Urothelium cell line (cell line): ENCODE measurements at places on chromosomes 7 and 10.

DNA sequence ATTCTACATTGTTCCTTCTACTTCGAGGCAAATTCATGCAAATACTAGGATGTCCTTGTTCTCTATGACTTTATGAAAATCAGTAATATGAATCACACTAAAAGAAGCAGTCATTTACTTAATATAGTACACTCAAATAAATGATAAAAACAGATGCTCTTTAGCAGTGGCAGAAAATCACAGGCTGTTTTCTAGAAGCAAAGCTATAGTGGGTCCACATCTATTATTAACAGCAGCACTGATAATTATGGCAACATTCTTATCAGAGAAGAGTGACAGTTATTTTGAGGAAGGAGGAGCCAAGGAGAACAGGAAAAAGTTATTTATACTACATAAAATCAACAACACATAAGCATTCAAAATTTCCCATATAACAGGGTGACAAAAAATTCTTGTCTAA, 16.5 kb downstream of the KIF5B start:
- no peak for DNase-seq

- DNase-seq: no peak
These were observed 453.7 kb upstream of the LRRN3 start for GRCh38 chr7:110637252-110637651.

DNA sequence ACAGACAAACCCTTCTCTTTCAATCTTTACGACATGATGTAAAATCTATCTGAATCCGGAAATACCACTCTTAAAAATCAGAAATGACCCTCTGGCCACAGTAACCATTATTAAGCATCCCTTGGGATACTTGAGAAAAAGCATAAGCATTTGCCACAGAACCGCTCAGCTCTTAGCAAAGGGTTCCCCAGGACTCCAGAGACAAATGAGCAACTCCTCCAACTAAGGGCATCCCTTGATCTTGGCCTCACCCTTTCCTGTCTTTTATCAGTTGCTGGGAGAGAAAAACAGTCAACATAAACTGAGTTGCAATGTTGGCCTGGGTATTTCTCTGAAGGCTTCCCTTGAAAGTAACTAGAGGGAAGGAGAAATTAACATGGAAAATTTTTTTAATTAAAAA, 3.5 kb downstream of the PDLIM1 start:
- no peak for DNase-seq

DNA sequence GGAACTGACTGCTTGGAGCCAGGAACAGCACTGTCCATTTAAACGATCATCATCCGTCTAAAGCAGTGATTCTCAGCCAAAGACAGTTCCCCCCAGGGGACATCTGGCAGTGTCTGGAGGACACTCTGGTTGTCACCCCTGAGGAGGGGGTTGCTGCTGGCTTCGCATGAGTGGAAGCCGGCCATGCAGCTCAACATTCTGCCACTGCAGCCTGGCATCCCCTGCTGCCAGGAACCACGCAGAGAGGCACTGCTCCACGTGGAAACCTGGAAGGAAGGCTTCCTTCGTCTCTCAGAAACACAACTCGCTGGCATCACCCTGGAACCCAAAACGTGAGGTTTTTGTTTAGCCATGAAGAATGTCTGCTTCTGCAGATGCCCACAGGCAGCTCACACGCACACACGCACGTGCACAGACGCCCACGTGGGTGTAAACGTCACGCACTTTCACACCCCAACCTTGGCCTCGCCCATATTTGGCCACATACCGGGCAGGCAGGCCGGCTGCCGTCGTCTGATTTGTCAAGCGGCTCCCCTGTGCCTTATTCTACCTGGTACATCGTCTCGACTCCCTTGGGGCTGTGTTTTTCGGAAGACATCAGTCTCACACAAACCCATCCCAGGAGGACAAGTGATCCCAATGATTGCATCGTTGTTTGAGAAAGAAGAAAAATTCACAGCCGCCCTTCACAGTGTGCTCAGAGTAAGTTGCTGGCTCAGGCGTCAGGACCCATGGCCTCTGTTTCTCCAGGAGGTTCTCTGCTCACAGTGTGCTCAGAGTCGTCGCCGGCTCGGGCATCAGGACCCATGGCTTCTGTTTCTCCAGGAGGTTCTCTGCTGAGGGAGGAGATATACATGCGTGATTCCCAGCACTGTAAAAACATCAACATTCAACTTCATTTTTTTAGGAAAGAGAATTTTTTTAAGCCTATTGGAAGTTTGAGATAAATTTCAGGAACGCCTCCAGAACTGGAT, 127.2 kb upstream of the PPP2R2D start:
- DNase-seq: no peak

GRCh38 chr7:68362745-68363518, 1235.3 kb upstream of the AUTS2 start:
- DNase-seq: no peak

DNA sequence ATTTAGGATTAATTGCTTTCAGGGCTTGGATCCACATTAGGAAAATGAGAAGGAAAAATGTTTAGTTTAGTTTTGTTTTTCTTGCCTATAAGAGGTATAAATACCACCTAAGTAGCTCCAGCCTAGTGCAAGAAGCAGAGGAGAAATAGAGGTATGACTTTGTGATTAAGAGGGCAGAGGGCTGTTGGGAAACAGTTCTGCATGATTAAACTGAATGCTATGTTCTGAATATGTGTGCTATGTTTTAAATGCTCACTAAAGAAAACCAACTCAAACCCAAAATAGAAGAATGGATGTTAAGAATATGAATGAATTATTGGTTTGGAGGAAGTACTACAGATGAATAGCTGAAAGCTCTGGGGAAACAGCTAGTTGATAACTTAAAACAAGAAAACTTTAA, 7.6 kb downstream of the CALCR start:
- DNase-seq: no peak

- DNase-seq: no peak
These were observed 7.8 kb downstream of the EBF3 start for GRCh38 chr10:129956286-129956670.

DNA sequence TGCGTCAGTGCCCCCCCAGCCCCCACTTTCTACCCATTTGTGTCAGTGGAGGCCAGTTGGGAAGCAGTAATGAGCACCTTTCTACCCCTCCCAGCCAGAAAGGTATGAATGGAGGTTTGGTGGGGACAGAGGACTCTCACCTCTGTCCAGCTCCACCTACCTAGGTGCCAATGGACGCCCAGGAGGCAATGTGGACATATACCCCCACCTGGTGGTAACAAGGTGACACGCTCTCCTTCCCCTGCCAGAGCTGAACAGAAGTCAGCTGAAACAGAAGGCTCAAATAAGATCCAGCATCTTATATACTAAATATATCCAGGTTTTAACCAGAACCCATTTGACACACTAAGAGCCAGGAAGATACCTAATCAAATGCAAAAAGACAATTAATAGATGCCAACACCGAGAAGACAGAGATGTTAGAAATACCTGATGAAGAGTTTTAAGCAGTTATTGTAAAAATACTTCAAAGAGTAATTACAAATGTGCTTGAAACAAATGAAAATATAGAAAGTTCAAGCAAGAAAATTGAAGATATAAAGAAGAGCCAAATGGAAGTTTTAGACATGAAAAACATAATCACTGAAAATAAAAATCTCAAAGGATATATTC, 18.4 kb upstream of the SORCS3 start:
- peak; percentile 68 for DNase-seq

GRCh38 chr10:25564351-25564750, 369.7 kb upstream of the MYO3A start:
- no peak for DNase-seq

GRCh38 chr10:122068844-122069243, 79.9 kb downstream of the TACC2 start:
- no peak for DNase-seq

- DNase-seq: no peak
These were observed 94.0 kb downstream of the CPED1 start for GRCh38 chr7:121082400-121083101.

- DNase-seq: no peak
These were observed 40.8 kb upstream of the CACNB2 start for GRCh38 chr10:18099415-18099814.

DNA sequence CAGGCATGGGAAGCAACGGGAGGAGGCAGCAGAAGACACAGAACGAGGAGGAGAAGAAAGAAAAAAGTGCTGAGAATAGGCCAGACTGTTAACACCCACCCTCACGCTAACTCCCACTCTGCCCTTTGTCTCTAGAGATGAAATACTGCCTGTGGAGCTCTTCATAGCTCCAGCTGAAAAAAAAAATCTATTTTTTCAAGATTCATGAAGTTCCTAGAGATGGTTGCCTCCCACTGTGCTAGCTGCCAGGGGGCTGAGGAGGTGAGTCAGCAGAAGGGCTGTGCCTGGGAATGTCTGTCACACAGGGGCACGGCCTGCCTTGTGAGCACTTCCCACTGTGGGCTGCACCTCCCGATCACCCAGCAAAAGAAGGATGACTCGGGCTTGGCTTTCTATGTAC, 144.5 kb downstream of the RNF216 start:
- DNase-seq: peak; percentile 84

GRCh38 chr10:68973975-68974374, 14.6 kb upstream of the KIFBP start:
- no peak for DNase-seq

GRCh38 chr7:129771201-129771927, 159.8 kb downstream of the NRF1 start:
- no peak for DNase-seq

- DNase-seq: no peak
These were observed 79.3 kb upstream of the SEC61G start for GRCh38 chr7:54838175-54838910.

DNA sequence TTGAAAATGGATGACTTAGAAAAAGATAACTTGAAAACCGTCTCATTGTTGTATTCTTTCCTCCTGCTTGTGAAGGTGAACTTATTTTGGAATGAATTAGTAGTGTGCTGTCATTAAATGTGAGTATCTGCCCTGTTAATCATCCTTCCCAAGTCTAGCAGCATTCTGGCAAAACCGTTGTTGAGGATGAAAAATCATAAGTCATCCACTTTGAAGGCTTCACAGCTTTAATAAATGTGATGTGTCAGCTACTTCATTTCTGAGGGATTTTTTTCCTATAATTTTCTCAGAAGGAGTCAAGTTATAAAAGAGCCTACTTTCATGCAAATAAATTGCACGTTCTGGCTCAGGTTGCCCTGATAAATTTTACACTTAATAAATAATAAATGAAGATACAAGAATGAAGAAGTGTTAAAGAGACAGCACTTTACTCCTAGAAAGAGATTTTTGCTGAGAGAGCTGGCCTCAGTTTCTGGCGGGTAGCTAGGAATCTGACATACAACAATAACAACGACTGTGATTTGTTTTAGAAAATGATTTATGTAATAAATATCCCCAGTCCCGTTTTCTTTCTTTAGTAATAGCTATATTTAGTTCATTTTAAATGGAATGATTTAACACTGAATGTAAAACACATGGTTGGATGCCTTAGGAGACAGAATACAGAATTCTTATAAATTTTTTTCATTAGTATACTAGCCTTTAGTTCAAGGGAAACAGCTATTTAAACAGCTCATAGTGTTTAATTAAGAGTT, 516.5 kb upstream of the KLF6 start:
- no peak for DNase-seq

DNA sequence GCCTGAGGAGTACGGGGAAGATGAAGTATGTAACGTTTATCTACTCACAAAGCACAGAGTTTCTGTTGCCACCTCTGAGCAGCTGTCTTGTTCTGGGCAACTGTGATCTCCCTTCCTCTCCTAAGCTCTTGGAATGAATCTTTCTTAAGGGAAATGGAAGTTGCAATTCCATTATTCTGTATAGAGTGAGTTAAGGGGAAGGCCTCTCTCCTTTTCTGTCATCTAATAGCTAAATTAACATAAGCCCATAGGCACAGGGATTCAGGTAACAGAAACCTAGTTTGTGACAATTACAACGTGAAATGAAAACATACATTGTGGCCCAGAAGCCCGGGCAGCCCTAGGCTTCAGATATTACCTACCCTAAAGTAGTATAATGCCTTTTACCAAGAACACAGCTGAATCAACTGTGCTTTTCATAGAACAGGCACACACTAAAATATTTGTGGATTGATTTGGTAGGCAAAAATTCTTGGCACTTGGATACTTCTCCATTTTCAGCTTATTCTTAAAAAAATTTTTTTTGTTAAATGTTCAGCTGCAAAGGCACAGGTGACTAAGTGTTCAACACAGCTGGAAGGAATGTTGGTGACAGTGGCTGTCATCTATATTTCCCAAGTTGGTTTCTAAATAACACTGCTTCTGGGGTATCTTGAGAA, 3.8 kb upstream of the PDCD4 start:
- DNase-seq: no peak

- DNase-seq: no peak
These were observed 64.2 kb downstream of the PWWP2B start for GRCh38 chr10:132461103-132461682.

DNA sequence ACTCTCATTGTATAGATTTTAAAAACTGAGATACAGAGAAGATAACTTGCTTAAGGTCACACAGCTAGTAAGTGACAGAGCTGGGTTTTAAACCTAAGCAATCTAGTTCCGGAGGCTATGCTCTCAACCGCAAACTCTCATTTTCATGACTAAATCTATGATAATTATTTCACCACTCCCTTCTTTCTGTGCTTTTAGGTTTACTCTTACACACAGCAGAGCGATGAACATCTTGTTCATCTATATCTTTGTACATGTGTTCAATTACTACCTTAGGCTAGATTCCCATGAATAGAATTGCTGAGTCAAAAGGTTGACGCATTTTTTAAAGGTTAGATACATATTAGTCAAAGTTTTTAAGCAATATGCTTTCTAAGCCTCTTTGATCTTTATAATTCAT, 154.8 kb downstream of the CHN2 start:
- DNase-seq: no peak

DNA sequence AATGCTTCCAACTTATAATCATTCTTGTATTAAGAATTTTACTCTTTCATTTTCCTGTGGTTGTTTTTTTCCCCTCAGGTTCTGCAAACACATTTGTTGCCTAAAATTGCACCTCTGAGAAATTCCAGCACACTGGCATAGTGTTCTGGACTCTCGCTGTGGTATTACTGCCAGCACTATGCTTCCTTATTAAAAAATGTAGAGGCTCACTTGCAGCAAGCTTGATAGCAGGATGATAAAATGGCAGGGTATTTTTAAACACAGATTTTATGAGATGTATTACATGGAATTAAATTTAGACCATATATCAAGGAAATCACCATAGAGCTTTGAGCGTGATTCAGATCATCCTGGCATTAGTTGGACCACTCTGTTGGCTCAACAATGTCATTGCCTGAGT, 416.7 kb upstream of the AKR1E2 start:
- no peak for DNase-seq

GRCh38 chr10:58180666-58181065, 87.0 kb downstream of the IPMK start:
- DNase-seq: no peak

GRCh38 chr7:100071018-100071723, 10.4 kb downstream of the ZNF3 start:
- DNase-seq: no peak

- DNase-seq: no peak
These were observed 384.0 kb upstream of the FZD8 start for GRCh38 chr10:36026081-36026480.

- no peak for DNase-seq
These were observed 95.8 kb downstream of the SEMA3C start for GRCh38 chr7:80823057-80823456.

- DNase-seq: no peak
These were observed 82.0 kb downstream of the AFAP1L2 start for GRCh38 chr10:114322344-114322743.
